ENCODE measurements at places on chromosomes 7 and 10.

DNA sequence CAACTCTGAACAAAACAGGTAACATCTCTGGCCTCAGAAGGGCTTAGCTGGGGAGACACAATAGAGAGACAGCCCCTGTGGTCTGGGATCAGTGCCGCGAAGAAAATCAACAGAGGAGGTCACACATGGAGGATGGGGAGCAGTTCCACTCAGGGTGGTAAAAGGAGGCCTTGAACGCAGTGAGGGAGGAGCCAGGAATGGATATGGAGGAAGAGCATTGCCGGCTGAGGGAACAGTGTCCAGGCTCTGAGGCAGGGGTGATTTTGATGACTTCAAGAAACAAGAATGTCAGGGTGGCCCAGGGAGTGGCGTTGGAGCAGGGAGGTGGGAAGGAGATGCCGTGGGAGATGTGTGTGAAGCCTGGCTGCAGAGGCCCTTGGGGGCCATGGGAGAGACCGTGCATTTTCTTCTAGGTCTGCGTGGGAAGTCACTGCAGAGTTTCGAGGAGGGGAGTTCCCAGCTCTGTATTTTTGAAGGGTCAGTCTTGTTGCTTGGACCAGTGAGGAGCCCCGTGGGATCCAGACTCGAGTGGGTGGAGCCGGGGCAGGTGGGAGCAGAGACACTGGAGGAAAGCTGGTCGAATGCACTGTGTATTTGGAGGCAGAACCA is 35.7 kb upstream of the SH2D4B start:
- no peak for DNase-seq

DNA sequence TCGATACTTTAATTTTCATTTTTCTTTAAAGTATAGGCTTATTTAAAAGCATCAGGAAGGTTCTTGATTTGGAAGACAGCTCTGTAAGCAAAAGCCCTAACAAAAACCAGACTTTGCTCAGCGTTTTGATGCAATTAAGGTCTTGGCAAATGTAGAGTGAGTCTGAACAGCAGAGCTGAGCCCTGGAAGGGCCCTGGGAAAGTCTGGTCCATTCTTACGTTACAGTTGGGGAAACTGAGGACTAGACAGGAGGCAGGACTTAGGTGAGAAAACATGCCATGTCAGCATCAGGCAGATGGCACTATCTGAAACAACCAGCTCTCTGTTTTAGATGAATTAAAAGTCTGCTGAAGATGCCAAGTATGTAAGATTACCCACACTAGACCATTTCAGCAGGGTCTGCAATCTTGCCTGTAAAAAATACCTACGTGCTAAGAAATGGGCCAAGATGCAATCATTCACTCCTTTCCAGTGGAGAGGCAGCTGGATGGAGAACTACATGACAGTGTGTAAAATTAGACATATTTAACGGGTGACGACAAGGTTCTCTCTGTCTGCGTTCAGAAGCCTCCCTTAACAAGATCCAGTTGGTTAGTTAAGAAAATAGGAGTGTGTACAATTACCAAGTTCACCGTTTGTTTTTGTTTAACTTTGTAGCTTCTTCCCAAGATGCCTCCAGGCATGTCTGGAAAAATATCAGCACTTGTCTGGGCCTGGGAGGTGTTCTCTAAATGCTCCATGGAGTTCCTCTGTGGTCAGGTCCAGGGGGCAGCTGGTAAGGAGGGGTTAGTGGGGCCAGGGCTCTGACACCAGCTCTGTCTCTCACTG is 502.3 kb upstream of the ZMIZ1 start:
- no peak for DNase-seq

DNA sequence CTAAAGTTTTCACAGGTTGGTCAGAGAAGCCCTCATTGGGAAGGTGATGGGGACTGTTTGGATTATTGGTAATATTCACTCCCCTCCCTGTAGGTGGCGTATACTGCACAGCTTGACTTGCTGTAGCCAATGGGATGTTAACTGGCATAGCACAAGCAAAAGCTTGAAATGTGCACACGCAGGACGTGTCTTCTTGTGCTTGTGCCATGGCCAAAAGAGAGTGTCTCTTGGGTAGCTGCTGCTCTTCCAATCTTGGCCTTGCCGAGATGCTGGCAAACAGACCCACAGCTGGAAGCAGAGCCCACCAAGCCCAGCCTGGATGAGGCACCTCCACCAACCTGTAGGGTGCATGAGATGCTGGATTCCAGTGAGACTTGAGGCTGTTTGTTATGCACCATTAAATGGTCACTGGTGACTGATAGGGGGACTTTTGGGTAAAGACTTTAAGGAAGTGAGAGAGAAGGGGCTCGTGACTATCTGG is 266.0 kb downstream of the GRID1 start:
- DNase-seq = no peak

DNA sequence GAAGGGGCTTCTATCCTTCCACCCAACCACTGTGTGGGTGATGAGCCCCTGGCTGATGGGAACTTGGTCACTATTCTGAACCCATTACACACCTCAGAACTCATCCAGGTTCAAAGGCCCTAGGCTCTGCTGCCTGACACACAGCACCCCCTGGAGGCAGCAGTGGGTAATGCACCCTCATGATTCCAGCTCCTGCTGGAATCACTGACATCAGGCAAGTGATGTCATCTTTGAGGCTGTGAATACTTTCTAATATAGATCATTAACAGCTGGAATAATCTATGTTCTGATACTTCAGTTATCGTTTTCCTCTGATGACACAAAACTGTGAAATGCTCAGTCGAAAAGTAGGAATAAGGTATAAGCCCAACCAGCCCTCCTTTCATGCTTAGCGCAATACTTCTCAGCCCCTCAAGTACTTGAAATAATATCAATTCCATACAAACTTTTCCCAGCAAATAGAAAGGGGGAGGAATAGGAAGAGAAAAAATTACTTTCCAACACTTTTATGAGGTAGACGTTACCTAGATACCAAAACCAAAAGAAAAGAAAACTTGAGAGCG is 7.5 kb upstream of the RBP3 start:
- peak; percentile 29 for DNase-seq

DNA sequence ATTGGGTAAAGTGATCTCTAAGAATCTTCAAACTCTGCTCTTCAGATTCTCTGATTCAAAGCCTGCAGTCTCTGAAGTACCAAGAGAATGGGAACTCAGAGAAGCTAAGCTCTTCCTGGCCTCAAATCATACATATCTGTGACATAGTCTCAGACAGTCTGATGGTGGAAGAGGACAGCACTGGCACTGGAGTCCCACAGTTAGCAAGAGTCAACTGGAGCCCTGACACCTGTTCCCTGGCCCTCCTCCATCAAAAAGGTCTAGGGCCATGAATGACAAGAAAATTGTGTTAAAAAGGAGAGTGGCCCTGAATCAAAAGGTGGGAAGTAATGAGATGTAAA is 37.7 kb downstream of the PRSS2 start:
- DNase-seq = no peak

- no peak for DNase-seq
Measured at GRCh38 chr10:90195288-90195840, 494.0 kb downstream of the KIF20B start.

- no peak for DNase-seq
Measured at GRCh38 chr10:58963101-58963534, 213.3 kb upstream of the PHYHIPL start.

GRCh38 chr10:31170636-31171035 is 139.0 kb upstream of the ZNF438 start:
- no peak for DNase-seq

DNA sequence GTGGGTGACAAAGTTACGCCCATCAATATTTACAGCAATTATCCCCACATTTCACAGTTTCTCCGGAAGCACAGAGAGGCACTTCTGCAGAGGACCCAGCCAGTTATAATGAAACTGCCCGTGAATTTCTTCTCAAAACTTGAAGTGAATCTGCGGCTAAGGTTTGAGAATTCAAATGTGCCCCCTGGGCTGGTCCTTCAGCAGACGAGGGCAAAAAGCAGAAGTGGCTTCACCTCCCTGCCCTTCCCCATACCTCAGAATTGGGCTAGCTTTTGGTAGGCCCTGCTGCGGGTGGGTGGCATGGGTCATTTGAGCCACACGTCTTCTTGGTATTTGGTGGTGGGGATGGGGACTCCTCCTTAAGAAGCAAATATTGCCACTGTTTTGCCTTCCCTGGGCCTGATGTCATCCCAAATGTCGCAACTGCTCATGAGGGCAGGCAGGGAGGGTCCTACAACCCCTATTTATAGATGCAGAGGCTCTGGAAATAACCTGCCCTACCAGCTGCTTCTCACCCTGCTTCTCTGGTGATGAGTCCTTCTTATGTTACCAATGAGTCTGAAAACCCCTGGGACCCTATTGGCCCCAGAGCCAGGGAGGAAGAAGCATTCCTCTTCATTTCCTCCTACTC is 16.6 kb upstream of the WDFY4 start:
- DNase-seq = no peak
